Pericardium fibroblast (primary cell): ENCODE measurements at places on chromosomes 13 and 19. TPM values are rescaled to one million over a fixed set of nuclear protein-coding genes. Genes with fewer than 3 reads are reported as not detected.

Gene ATXN8OS
- total RNA-seq = not detected in 2 replicates

Gene DNAAF3
- total RNA-seq = 0.26 TPM in 1 of 2 replicates, not detected in the other

Gene SYCN
- not detected in 2 replicates for total RNA-seq

Gene SYT5
- 0.26 TPM in 1 of 2 replicates, not detected in the other for total RNA-seq

Gene FLT1
- total RNA-seq = 0.60 and 3.6 TPM in 2 replicates

Gene TMEM190
- 0.17 TPM in 1 of 2 replicates, not detected in the other for total RNA-seq

Gene SLC25A23
- 57.4 and 58.3 TPM in 2 replicates for total RNA-seq

Gene GARIN5A
- 1.1 TPM in 1 of 2 replicates, not detected in the other for total RNA-seq

Gene ZNF223
- 1.3 and 8.8 TPM in 2 replicates for total RNA-seq

Gene SPACA4
- total RNA-seq = not detected in 2 replicates

Gene KLK1
- not detected in 2 replicates for total RNA-seq

Gene CRX
- not detected in 2 replicates for total RNA-seq

Gene C19orf81
- 1.1 TPM in 1 of 2 replicates, not detected in the other for total RNA-seq

Gene PGLYRP1
- not detected in 2 replicates for total RNA-seq

Gene GAPDHS
- not detected in 2 replicates for total RNA-seq

Gene NANOS3
- not detected in 2 replicates for total RNA-seq

Gene C19orf85
- not detected in 2 replicates for total RNA-seq

Gene LATS2
- 23.9 and 29.3 TPM in 2 replicates for total RNA-seq

Gene FBXO27
- total RNA-seq = 1.5 and 4.6 TPM in 2 replicates

Gene PRTN3
- 2.0 TPM in 1 of 2 replicates, not detected in the other for total RNA-seq

Gene CYP4F2
- total RNA-seq = not detected in 2 replicates

Gene TRMT1
- 23.3 and 38.0 TPM in 2 replicates for total RNA-seq

Gene KLK3
- total RNA-seq = not detected in 2 replicates

Gene WDFY2
- 2.6 and 6.1 TPM in 2 replicates for total RNA-seq

Gene CCNE1
- 4.3 and 5.5 TPM in 2 replicates for total RNA-seq

Gene REEP6
- total RNA-seq = 6.1 and 12.4 TPM in 2 replicates

Gene RYR1
- total RNA-seq = under 0.01 and 2.0 TPM in 2 replicates

Gene ZNF296
- total RNA-seq = 0.70 and 3.1 TPM in 2 replicates

Gene KLF1
- total RNA-seq = not detected in 2 replicates

Gene FGF14
- 0.17 TPM in 1 of 2 replicates, not detected in the other for total RNA-seq

Gene OR1I1
- not detected in 2 replicates for total RNA-seq

Gene CGB2
- total RNA-seq = not detected in 2 replicates

Gene TNNT1
- total RNA-seq = 5.4 and 9.0 TPM in 2 replicates

Gene CD33
- not detected in 2 replicates for total RNA-seq

Gene LILRB2
- total RNA-seq = not detected in 2 replicates

Gene ZNF99
- not detected in 2 replicates for total RNA-seq

Gene LAIR1
- not detected in 2 replicates for total RNA-seq

Gene CHST8
- 0.12 TPM in 1 of 2 replicates, not detected in the other for total RNA-seq

Gene ZNF615
- 7.8 and 21.4 TPM in 2 replicates for total RNA-seq

Gene IGFL2
- not detected in 2 replicates for total RNA-seq

Gene RASAL3
- not detected in 2 replicates for total RNA-seq

Gene C5AR1
- under 0.01 TPM in 1 of 2 replicates, not detected in the other for total RNA-seq

Gene ACP5
- total RNA-seq = not detected in 2 replicates

Gene NDFIP2
- 21.6 and 42.0 TPM in 2 replicates for total RNA-seq
